T-helper 2 cell treated with Interferon-gamma antibody and Interleukin-4, amounts not matched to agents 100 ng/mL and 5 ng/mL, for 36 hours (primary cell): ENCODE measurements at places on chromosomes 7 and 10. TPM values are rescaled to one million over a fixed set of nuclear protein-coding genes. Genes with fewer than 3 reads are reported as not detected.

Gene DYNC1I1
- total RNA-seq: not detected in 2 replicates

Gene FAM13C
- not detected in 2 replicates for total RNA-seq

Gene SPDYE8
- not detected in 2 replicates for total RNA-seq

Gene CFAP43
- 0.09 TPM in 1 of 2 replicates, not detected in the other for total RNA-seq

Gene C10orf67
- not detected in 2 replicates for total RNA-seq

Gene PLCE1
- total RNA-seq: 0.02 and 0.05 TPM in 2 replicates

Gene RFC2
- total RNA-seq: 69.5 and 70.4 TPM in 2 replicates

Gene ASIC3
- 6.0 and 6.6 TPM in 2 replicates for total RNA-seq
